Activated CD4-positive, alpha-beta T cell treated with anti-CD3 and anti-CD28 coated beads for 36 hours (primary cell): ENCODE measurements at places on chromosomes 16 and 17. TPM values are rescaled to one million over a fixed set of nuclear protein-coding genes. Genes with fewer than 3 reads are reported as not detected.

Gene NPIPB6
- total RNA-seq = 1.8 TPM

Gene PIK3R6
- 1.8 TPM for total RNA-seq

Gene CDK3
- total RNA-seq = 6.0 TPM

Gene IL34
- total RNA-seq = not detected

Gene KCNH4
- 0.53 TPM for total RNA-seq

Gene TNFRSF13B
- not detected for total RNA-seq

DNA sequence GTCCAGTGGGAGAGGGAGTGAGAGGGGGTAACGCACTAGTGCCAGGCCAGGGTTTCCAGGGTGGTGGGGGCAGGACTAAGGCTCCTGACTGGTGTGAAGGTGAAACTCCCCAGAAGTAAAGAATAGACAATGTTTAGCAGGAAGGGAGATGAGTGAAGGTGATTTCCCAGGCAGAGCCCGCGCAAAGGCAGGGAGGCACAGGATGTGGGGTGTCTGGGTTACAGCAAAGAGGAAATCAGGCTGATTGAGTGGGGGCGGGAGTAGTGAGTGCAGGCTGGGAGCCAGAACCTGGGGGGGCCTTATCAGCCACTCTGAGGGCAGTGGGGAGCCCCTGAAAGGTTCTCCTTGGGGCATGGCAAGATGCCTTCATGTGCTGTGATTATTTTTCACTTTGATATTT is 167.5 kb downstream of the UTP18 start:
- peak; percentile 83 for DNase-seq

- peak; percentile 62 for DNase-seq
These were observed 295.8 kb downstream of the FOXL1 start for GRCh38 chr16:86874141-86874540.

DNA sequence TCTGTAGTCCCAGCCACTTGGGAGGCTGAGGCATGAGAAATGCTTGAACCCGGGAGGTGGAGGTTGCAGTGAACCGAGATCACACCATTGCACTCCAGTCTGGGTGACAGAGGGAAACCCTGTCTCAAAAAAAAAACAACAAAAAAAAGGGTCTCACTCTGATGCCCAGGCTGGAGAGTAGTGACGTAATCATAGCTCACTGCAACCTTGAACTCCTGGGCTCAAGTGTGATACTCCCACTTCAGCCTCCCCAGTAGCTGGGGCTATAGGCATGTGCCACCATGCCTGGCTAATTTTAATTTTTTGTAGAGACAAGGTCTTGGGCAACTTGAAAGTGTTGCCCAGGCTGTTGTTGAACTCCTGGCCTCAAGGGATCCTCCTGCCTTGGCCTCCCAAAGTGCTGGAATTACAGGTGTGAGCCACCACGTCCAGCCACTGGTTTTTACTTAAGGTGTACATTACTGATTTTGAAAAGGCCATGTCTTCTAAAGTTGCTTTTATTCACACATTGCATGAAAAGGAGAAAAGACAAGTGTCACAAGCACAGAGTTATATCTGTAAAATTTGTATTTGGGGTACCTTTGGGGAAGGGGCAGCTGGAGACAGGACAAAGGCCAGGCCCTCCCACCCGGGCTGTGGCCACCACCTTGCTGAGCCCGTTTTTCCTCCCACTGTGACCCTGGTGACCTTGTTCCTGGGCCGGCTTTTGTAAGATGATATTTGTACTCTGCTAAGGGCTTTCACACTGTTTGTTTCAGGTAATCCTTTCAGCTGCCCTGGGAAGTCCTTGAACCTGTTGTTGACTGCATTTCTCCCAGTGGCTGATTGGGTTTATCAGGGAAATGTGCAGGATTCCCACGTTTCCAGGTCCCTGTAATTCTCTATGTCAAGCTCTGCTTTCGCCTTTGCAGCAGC is 11.5 kb downstream of the GPT2 start:
- no peak for DNase-seq

- peak; percentile 43 for DNase-seq
These were observed 508 bp upstream of the TMC8 start for GRCh38 chr17:78130090-78130436.
